ENCODE measurements at places on chromosomes 1 and 21. TPM values are rescaled to one million over a fixed set of nuclear protein-coding genes. Genes with fewer than 3 reads are reported as not detected.

- no peak for DNase-seq
These were observed 35.1 kb downstream of the NUAK2 start for GRCh38 chr1:205286335-205286950.

DNA sequence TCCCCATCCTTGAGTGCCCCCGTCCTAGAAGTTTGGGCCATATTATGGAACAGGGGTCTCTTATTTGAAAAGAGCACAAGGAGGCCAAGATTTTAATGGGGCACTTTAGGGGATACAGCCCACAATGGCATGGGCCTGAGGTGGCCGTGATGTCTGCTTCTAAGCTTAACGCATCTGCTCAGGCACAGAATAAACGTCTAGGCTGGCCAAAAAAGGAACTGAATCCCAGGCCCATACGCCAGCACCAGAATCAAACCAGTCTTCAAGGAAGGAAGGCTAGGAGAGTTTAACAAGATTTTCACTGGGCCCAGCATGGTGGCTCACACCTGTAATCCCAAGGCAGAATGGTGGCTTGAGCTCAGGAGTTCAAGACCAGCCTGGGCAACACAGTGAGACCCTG is 9.2 kb upstream of the SARS1 start:
- DNase-seq = no peak

DNA sequence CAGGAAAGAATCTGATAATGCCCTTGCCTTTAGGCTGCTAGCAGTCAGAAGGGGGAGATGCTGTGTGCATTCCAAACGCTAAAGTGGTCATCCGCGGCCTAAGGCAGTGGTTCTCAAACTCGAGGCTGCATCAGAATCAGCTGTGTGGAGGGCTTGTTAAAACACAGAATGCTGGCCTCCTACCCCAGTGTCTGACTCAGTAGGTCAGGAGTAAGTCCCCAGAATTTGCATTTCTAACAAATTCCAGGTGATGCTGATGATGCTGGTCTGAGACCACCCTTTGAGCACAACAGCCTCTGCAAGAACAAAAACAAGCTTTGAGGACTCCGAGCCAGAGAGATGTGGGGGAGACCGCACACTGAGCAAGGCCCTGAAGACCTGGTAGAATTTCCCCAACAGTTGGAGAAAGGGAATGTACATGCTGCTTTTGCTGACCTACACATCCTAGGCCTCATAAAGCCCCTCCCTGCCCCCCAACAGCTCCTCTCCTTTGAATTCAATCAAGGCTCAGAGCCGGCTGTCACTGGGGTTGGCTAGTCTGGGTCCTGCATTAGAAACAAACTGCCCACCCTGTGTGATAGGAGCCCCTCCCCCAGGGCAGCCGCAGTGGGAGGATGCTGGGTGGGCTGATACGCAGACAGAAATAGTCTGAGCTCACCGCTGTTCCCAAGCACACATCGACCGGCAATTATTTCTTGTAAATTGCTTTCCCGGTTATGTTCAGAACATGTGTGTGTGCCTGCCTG is 27.1 kb downstream of the SHISAL2A start:
- no peak for DNase-seq

Gene GNG4
- not detected for total RNA-seq

All from ureter (tissue), 1 donor.